ENCODE measurements at places on chromosomes 4 and X. TPM values are rescaled to one million over a fixed set of nuclear protein-coding genes. Genes with fewer than 3 reads are reported as not detected.

The ADGRG4 gene
- total RNA-seq, result not detected

The APOO gene
- 80.9 TPM for total RNA-seq

The SLC6A14 gene
- not detected for total RNA-seq

The BEX2 gene
- total RNA-seq, result 16.8 TPM

The TLR3 gene
- 8.2 TPM for total RNA-seq

The ART3 gene
- total RNA-seq, result 95.8 TPM

The FRMD7 gene
- total RNA-seq, result not detected

The RUFY3 gene
- 30.1 TPM for total RNA-seq

The HS3ST1 gene
- 6.6 TPM for total RNA-seq

The BMX gene
- total RNA-seq, result 12.0 TPM

The TENM3 gene
- total RNA-seq, result 5.0 TPM

The FRMPD4 gene
- total RNA-seq, result 2.1 TPM

The MAP7D3 gene
- total RNA-seq, result 8.7 TPM

The TCEAL1 gene
- total RNA-seq, result 41.1 TPM

The XAGE2 gene
- not detected for total RNA-seq

The TCEANC gene
- total RNA-seq, result 4.8 TPM

The TCEAL6 gene
- not detected for total RNA-seq

The MAGEA4 gene
- not detected for total RNA-seq

The PWWP3B gene
- 5.3 TPM for total RNA-seq

The CDKL5 gene
- 14.2 TPM for total RNA-seq

The KLHL15 gene
- 5.7 TPM for total RNA-seq

The AR gene
- total RNA-seq, result 20.5 TPM

The CSN1S1 gene
- not detected for total RNA-seq

The LEF1 gene
- total RNA-seq, result 1.0 TPM

The CT45A3 gene
- total RNA-seq, result not detected

The LNX1 gene
- 11.5 TPM for total RNA-seq

Data from right cardiac atrium (tissue), 5 donors.